ENCODE measurements at places on chromosomes 6 and 20.
A peak's percentile ranks its signal among the peaks of the same experiment; 100 is the strongest.

GRCh38 chr6:24960991-24961475, 25.3 kb upstream of the RIPOR2 start:
- no peak for DNase-seq

- no peak for DNase-seq
Measured at GRCh38 chr6:95387845-95388244, 189.5 kb upstream of the MANEA start.

DNA sequence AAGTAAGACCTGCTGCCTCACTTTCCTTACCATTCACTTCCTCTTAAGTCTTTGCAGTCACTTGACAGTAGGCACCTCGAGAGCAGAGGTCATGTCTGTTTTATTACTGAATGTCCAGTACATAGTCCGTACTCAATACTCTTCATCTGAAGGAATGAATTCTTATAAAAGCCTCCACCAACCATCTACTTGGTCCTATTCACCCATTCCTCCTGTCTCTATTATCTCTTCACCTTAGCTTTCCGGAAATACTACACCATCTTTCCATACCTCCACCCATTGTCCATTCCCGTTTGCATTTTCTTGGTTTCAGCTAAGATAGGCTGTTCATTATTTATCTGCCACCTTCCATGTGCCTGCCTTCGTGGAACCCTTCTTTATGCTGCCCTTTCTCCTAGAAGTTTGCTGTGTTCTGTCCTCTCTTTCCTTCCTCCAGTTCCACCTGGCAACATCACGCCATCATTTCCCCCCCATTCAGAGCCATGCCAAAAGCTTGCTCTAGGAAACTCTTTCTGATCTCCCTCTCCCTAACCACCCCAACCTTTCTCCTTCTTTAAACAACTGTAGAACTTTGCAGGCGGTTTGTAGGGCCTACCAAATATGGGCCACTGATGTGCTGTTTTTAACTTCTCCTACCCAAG, 38.3 kb downstream of the ENPP1 start:
- no peak for DNase-seq

DNA sequence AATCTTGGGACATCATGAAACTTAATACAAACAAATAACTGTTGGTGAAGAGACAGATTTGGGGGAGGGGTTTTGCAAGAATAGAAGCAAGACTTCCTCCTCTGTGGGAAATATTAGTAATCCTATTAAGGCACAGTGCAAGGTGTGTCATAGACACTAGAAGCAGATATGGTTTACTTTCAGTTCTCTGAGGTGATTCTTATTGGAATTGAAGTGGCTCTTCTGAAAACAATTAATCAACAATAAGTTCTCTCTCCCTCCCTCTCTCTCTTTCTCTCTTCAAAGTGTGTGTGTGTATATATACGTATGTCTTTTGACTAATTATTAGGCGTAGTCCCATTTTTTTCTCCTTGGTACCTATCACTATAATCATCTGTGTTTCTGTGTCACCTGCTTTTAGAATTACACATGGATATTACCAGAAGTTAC, 99.8 kb downstream of the HIVEP2 start:
- no peak for DNase-seq

DNA sequence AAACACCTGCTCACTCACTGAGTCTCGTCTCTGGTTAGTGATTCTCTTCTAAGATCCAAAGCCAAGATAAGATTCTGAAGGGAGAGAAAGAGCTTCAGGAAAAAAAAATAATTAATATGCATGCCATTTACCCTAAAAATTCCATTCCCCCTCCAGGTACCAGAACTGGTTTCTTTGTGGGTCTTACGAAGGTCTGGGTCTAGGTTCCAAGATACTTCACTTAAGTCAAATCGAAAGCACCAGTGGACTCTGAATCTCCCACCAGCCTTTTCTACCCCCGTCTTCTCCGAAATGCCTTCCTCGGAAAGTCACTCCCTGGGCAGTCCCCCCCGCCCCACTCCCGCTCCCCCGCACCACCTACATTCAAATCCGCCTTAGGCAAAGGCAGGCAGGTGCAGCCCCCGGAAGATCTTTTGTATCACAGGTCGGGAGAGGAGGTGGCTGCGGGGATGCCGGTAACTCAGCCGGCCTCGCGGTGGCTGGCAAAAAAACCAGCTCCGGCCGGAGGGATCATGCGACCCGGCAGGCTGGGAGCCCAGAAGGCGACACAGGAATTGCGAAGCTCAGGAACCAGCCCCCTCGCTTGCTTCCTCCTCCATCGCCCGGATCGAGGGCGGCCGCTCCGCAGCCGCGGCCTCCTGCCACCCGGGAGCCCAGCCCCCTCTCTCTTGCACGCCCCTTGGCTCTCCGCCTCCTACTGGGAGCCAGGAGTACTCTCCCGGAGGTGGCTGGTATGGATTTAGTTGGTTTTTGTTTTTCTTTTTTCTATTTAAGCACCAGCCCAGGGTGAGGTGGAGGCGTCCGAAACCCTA, at the start of gene BCL2L1:
Gene BCL2L1, minus strand, starts transcription at position 612 of the 812 bp plus-strand sequence. CDS start 650 bp downstream, outside the sequence.
- peak; percentile 51 for DNase-seq

GRCh38 chr6:168218785-168219566, 100.6 kb downstream of the DACT2 start:
- DNase-seq = no peak

GRCh38 chr6:7262746-7263518, 50.1 kb downstream of the SSR1 start:
- DNase-seq = no peak

All from HCT116 (cell line).